ENCODE measurements at places on chromosomes 3 and 15.

GRCh38 chr3:79380581-79380980, 387.2 kb downstream of the ROBO1 start:
- no peak for DNase-seq

DNA sequence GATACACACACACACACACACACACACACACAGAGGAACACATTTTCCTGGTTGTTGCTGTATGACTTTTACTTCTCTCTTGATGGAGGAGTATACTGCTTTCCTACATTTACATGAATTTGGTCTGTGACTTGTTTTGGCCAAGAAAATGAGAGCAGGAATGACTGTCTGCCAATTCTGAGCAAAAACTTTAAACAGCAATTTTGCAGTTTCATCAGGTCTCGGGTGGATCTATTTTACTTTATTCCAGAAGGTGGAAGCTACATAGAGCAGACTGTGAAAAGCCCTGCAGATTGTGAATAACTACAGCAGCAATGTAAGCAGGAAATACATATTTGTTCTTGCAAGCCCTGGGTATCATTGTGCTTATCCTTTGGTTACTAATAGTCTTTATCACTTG, 1350.0 kb upstream of the EPHA6 start:
- no peak for DNase-seq

DNA sequence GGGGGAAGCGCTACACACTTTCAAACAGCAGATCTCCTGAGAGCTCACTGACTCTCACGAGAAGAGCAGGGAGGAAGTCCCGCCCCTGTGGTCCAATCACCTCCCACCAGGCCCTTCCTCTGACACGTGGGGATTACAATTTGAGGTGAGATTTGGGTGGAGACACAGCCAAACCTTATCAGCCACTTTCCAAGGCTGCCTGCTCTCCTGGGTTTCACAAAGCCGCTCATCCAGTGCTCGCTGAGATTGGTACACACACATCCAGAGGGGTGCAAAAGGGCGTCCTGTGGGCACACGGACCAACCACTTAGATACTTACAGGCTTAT, 23.1 kb downstream of the XXYLT1 start:
- DNase-seq = no peak

- no peak for DNase-seq
These were observed 73.8 kb downstream of the GOLIM4 start for GRCh38 chr3:168021737-168022450.

DNA sequence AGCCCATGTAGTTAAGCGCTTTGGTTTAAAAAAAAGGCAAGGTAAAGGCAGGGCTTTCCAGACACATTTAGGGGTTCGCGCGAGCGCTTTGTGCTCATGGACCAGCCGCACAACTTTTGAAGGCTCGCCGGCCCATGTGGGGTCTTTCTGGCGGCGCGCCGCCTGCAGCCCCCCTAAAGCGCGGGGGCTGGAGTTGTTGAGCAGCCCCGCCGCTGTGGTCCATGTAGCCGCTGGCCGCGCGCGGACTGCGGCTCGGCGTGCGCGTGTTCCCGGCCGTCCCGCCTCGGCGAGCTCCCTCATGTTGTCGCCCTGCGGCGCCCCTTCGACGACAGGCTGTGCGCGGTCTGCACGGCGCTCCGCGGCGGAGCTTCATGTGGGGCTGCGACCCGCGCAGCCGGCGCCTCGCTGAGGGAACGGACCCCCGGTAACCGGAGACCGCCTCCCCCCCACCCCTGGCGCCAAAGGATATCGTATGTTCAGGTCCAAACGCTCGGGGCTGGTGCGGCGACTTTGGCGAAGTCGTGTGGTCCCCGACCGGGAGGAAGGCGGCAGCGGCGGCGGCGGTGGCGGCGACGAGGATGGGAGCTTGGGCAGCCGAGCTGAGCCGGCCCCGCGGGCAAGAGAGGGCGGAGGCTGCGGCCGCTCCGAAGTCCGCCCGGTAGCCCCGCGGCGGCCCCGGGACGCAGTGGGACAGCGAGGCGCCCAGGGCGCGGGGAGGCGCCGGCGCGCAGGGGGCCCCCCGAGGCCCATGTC, 927 bp downstream of the SMAD6 start:
- DNase-seq = peak; percentile 56

DNA sequence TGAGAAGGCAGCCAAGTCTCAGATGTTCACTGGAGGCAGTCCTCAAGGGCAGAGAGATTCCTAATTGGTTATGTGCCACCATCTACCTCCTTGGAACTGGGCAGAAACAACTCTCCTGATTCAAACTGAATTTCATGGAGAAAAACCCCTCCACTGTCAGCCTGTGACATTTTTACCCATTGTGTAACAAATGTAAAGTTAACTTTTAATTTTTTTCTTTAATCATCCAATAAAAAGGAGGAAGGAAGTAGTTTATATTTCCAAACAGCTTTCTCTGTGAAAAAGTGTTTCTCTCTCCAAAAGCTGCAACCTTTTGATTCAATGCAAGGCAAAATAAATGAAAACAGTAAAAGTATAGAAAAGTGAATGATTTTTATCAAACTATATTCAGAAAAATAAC, 510 bp upstream of the COLQ start:
- no peak for DNase-seq

DNA sequence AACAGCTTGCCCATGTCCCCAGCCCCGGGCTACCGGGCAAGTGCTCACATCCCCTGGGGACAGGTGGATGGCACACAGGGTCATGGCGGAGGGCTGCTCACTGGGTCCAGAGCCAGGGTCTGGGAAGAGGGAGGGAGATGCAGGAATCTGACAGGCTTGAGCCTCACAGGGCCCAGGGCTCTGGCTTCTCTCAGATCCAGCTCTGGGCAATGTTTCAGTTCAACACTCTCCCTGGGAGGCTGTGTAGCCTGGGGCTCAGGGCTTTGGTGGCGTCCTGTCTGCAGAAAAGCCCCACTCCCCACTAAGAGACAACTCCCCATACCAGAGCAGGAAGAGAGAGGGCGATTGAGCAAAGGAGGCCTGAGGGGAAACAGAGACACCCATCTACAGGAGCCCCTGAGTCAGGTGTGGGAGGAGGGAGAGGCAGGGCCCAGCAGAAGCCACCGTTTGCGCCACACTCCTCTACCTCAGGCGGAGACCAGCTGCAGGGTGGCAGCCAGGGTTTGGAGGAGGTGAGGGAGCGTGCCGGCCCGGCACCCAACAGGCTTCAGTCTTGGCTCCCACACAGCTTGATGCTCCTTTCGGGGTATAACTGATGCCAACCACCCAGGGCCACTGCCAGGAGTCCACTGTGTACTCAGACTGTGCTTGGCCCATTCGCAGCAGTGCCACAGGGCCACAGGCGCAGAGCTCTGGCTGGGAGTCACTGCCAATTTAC, 16.8 kb upstream of the SRP14 start:
- DNase-seq = no peak

- DNase-seq = no peak
These were observed 7.9 kb upstream of the SRP14 start for GRCh38 chr15:40046721-40047414.

DNA sequence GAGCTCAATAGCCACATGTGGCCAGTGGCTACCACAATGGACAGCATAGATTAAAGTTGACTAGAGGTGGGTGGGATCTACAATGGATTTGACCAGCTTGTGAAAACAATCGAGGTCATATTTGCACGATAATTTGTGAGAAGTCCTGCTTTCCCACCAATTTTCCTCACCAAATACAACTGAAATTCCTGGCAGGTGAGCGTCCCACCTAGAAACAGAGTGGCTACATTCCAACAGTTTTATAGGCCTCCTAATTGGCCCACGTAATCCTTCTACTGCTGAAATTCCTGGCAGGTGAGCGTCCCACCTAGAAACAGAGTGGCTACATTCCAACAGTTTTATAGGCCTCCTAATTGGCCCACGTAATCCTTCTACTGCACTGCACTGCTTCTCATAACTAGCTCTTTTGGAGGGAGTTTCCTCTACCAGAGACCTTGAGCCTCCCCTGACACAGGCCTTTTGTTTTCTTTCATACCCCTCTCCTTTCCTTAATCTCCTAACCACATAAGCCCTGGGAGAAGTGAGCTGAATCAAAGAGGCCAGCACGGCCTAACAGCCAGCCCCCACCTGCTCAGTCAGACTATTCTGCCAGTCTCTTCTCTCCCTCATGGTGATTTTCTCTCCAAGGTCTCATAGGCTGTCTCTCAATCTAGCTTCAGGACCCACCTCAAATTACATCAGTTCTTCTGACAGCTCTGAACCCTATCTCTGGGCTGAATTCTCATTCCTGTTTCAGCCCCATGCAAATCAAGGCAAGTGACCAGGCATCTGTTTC, 80.2 kb downstream of the BFSP2 start:
- DNase-seq = peak; percentile 42

DNA sequence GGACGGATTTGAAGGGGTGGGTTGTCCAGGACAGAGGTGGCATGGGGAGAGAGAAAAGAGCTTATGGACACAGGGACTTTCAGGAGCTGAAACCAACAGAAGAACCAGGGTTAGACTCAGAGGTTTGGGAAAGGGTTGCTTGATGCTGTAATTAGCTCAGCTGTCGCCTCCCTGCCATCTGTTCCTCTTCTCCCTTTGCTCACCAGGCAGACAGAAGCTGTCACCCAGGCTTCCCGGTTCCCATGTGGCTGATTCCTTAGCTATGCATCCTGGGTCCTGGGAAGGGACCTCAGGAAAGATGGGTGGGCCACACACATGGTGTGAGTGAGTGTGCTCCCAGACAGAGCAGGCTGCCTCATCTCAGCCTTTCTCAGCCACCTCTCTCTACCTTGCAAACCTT, 14.1 kb downstream of the PTPN23 start:
- no peak for DNase-seq

DNA sequence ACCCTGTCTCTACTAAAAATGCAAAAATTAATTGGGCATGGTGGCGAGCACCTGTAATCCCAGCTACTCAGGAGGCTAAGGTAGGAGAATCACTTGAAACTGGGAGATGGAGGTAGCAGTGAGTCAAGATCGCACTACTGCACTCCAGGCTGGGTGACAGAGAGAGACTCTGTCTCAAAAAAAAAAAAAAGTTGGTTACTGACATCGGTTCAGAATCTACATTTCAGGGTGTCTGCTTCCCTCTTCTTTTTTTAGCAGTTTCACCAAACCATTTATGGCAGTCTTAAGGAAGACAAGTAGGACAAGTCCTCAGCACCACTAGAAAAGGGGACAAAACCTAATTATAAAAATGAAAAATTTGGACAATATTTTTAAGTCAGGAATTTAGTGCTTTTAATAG, 3.3 kb upstream of the USP4 start:
- no peak for DNase-seq
